Left cardiac atrium (tissue), 4 donors: ENCODE measurements at places on chromosomes 7 and 10. TPM values are rescaled to one million over a fixed set of nuclear protein-coding genes. Genes with fewer than 3 reads are reported as not detected.

The CAV2 gene
- total RNA-seq: 244 TPM

The CDC123 gene
- total RNA-seq: 83.8 TPM

The PRRT4 gene
- total RNA-seq: 7.1 TPM

The LAMB4 gene
- total RNA-seq: 0.16 TPM

The SORCS1 gene
- 2.3 TPM for total RNA-seq

The NXPH1 gene
- total RNA-seq: not detected

The IKZF1 gene
- total RNA-seq: 4.4 TPM

The NUTM2B gene
- 0.73 TPM for total RNA-seq

The ANKRD26 gene
- 11.5 TPM for total RNA-seq

The FRAT1 gene
- total RNA-seq: 6.2 TPM

The LRRC61 gene
- total RNA-seq: 5.7 TPM

The SMKR1 gene
- total RNA-seq: not detected

The WDFY4 gene
- total RNA-seq: 3.8 TPM

The BMS1 gene
- total RNA-seq: 14.3 TPM

The PRSS37 gene
- not detected for total RNA-seq

The GPR146 gene
- 17.7 TPM for total RNA-seq

The MOSPD3 gene
- total RNA-seq: 13.3 TPM

The H2BK1 gene
- total RNA-seq: not detected

The BMPER gene
- total RNA-seq: 6.2 TPM

The ITIH5 gene
- 22.1 TPM for total RNA-seq

The GDF2 gene
- not detected for total RNA-seq

The RHBDD2 gene
- total RNA-seq: 41.8 TPM

The HHEX gene
- 9.0 TPM for total RNA-seq

The GARIN1A gene
- total RNA-seq: 2.9 TPM

The VSTM4 gene
- total RNA-seq: 21.0 TPM

The GPRIN2 gene
- not detected for total RNA-seq

The DKK1 gene
- total RNA-seq: not detected

The SUGCT gene
- total RNA-seq: 4.1 TPM

The CACNB2 gene
- total RNA-seq: 23.7 TPM

The C10orf67 gene
- 0.10 TPM for total RNA-seq

The IKZF5 gene
- 10.4 TPM for total RNA-seq

The ANXA11 gene
- total RNA-seq: 327 TPM

The POMZP3 gene
- total RNA-seq: 5.7 TPM

The LIPF gene
- not detected for total RNA-seq

The NAMPT gene
- 126 TPM for total RNA-seq

The HPS6 gene
- 12.1 TPM for total RNA-seq

The CHCHD3 gene
- 127 TPM for total RNA-seq

The CASTOR2 gene
- 31.0 TPM for total RNA-seq

The NEUROD6 gene
- not detected for total RNA-seq

The IRF5 gene
- 4.6 TPM for total RNA-seq

The FBXL15 gene
- total RNA-seq: 13.1 TPM

The GIMAP2 gene
- 9.2 TPM for total RNA-seq

The CYP2C9 gene
- total RNA-seq: not detected

The ANKRD61 gene
- 0.29 TPM for total RNA-seq

The CLCN1 gene
- total RNA-seq: not detected

The TMEM184A gene
- 0.31 TPM for total RNA-seq

The SPDYE2 gene
- total RNA-seq: not detected

The GIMAP7 gene
- 26.0 TPM for total RNA-seq

The GRID1 gene
- total RNA-seq: 0.52 TPM

The CALHM3 gene
- total RNA-seq: not detected

The GPER1 gene
- total RNA-seq: 4.6 TPM

The PTPRZ1 gene
- 2.1 TPM for total RNA-seq

The EVX1 gene
- not detected for total RNA-seq

The C7orf33 gene
- not detected for total RNA-seq

The ZNF438 gene
- 11.6 TPM for total RNA-seq

The PLAC9 gene
- 97.9 TPM for total RNA-seq

The ACSM6 gene
- total RNA-seq: not detected

The PHTF2 gene
- total RNA-seq: 17.3 TPM
